ENCODE measurements at places on chromosomes 3 and 15.

GRCh38 chr3:56775445-56775837 is 26.3 kb downstream of the ARHGEF3 start:
- no peak for DNase-seq

- DNase-seq, result no peak
These were observed 511.4 kb upstream of the CBLB start for GRCh38 chr3:106380232-106380631.

DNA sequence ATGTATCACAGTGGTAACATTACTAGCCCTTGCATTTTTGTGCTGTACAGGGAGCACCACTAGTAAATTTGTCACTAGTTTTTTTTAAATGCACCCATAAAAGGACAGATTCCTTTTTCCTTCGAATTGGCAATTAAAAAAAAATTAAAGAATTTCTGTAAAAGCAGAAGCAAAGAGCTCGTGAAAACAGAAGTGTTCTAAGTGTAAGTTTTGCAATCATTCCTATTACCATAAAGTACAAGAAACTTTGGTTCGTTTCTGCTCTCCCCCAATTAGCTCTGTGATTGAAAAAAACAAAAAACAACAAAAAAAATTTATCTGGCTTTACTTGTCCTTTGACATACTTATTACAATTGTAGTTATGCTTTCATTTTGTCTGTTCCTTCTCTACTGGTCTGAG is 5.3 kb downstream of the SERP1 start:
- DNase-seq, result no peak

GRCh38 chr3:126487151-126487771 is 11.6 kb upstream of the ZXDC start:
- no peak for DNase-seq

DNA sequence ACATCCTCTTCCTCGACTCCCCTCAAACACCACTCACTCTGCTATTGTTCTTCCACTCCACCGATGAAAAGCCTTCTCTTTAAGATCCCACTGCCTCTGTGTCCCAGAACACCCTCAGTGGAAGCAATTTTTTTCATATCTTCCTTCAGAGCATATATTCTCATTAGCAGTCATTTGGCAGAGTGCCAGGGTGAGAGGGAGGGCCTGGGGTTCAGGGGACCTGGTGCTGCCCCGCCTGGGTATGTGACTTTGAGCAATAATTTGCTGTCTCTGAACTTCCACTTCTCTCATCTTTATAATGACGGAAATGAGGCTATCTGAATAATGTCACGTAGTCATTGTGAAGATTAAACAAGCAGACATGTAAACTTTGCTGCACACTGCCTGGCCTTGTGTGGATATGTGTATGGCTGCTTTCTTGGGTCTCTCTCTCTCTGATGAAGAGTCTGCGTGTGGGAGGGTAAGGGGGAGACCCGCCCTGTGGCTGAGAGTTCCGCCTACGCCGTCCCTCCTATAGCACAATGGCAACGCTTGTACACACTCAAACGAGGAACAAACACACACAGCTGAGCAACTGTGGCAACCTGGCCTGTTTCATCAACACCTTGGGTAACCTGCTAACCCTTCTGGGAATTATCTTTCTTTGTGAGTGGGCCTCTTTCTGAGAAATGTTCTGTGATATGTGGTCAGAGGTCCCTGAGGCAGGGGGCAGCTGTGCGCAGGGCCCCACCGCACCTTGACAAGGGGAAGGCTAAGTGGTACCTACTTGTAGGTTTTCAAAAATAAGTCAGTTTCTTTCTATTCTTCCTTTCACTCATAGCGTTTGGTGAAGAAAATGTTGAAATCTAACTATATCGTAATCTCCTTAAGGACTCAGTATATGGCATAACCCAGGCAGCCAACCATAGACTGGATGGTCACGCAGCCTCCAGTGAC is 369.8 kb downstream of the SV2B start:
- DNase-seq, result peak; percentile 79

- no peak for DNase-seq
These were observed 140.2 kb upstream of the RBMS3 start for GRCh38 chr3:29140666-29141065.

DNA sequence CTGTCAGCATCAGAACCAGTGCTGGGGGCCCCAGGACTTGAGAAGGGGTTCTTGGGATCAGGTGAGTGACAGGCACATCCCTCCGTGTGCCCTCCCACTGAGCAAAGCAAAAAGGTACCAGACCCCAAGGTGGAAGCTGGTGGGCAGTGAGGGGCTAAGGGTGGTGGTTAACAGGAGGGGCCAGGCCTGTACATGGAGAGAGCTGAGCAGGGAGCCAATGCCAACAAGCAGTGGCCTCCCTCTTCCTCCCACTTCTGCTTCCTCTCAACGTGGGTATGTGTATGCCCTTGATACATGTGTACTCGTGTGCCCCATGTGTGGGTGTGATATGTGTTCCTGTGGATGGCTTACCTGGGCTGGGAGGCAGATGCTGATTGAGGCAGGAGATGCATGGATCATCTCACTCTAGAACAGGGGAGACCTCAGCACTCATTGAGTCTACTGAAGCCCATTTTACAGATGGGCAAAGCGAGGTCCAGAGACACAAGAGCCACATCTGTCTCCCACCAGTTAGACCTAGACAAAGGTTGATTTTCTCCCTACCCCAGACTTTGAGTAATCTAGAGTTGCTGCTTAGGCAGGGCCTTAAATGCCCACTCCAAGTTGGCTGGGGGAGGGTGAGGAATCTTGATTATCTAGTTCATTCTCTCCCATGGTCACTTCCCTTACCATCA is 945 bp downstream of the VIPR1 start:
- DNase-seq, result peak; percentile 5

- no peak for DNase-seq
These were observed 44.3 kb upstream of the GCNT3 start for GRCh38 chr15:59567324-59567723.

- DNase-seq, result no peak
These were observed 45.2 kb downstream of the GRIP2 start for GRCh38 chr3:14494973-14495300.

DNA sequence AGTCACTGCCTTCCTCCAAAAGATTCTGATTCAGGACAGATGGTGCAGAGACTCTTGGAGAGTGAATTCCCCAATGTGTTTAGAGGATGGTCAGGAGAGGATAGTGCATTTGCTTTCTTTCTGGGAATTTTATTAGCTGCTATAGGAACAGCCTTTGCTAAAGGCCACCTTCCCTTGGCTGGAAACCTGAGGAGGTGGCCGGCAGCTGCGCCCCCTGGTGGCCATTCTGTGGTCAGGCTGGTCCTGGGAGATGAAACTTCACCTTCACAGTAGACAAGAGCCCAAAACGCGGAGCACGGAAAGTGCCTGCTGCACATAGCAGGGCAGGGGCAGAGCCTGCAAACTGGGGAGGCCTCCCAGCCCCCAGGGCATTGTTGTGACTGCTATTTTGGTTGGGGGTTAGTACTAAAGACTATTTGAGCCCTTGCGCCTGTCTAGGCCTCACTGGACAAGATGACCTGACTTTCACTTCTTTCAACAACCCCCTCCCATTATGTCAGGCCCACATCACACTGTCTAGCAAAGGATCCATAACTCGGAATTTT is 34.3 kb downstream of the SEC22C start:
- DNase-seq, result peak; percentile 48

- no peak for DNase-seq
These were observed 243.7 kb upstream of the LRIG1 start for GRCh38 chr3:66744521-66744920.

DNA sequence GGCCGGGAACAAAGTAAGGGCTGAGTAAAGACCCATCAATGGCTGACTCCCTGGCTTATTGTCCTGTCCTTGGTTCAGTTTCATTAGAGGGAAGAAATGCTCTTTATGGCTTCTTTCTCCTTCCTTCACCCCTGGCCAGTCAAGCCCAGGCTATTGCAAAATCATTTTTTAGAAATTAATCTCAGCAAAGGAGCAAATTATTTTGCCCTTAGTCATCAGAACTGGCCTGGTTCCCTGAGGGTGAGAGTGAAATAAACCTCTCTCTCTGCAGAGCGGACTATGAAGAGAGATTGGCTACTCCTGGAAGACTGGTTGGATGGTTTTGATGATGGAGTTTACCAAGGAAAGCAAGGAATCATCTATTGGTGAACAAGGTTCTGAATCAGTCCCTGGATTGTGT is 52.7 kb upstream of the OXTR start:
- no peak for DNase-seq

DNA sequence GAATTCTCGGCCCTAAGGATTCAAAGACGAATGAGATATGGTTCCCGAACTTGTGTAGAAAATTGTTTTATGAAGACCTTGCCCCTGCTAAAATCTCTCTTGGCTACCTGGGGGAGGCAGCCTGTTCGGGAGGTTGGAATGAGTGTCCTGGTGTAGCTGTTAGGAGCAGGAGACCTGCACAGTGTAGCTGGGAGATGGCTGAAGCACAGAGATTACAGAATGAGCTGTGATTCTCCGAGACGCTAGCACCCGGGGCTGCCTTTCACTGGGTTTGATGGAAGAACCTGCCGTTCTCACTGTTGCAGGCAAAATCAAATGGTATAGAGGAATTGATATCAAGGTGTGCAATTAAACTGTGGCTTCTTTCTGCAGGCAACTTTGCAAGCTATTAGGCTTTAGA is 68.0 kb downstream of the TRAK1 start:
- no peak for DNase-seq

DNA sequence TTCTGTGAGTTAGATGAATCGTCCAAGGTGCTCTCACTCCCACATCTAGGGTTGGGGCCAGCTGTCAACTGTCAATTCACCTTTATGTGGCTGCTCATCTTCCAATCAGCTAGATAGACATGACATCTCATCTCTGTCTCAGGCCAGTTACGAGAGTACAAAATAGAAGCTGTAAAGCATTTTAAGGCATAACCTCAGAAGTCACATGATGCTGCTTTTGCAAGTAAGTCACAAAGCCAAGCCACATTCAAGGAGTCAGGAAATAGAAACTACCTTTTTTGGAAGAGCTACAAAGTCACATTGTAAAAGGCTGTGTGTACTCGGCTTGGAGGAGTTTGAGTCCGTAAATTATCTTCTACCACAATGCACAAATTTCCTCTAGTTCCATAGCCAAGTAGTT is 5.1 kb upstream of the CCR1 start:
- DNase-seq, result peak; percentile 7

- no peak for DNase-seq
These were observed 100.1 kb upstream of the TSC22D2 start for GRCh38 chr3:150308037-150308319.

DNA sequence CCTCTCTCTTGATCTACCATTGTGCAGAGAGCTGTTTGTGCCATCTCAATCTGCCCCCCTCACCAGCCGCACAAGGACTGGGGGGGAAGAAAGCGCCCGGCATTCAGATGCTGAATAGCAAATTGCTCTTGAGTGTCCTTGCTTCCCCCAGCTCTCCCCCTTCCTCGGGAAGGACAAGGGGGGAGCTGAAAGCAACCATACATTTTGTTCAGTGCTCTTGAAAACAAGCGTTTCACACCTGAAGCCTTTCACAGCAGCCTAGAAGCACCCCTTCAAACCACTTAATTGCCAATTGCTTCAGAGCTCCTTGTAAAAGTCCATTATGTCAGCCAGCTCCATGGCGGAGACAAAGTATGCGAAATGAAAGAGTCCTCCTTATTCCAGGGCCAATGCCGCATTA is 540.1 kb downstream of the NR2F2 start:
- DNase-seq, result no peak

- DNase-seq, result no peak
These were observed 223.2 kb downstream of the MBNL1 start for GRCh38 chr3:152491922-152492321.

- DNase-seq, result no peak
These were observed 208.0 kb downstream of the MECOM start for GRCh38 chr3:169455472-169455871.

- DNase-seq, result no peak
These were observed 1009.8 kb downstream of the TUSC7 start for GRCh38 chr3:117719316-117719926.

DNA sequence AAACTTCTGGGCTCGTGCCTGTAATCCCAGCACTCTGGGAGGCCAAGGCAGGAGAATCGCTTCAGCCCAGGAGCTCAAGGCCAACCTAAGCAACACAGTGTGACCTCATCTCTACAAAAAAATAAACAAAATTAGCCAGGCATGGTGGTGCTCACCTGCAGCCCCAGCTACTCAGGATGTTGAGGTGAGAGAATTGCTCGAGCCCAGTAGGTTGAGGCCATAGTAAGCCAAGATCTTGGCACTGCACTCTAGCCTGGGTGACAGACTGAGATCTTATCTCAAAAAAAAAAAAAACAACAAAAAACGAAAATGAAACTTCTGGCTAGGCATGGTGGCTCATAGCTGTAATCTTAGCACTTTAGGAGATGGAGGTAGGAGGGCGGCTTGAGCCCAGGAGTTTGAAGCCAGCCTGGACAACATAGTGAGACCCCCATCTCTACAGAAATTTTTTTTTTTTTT is 53.7 kb downstream of the PIK3CB start:
- DNase-seq, result peak; percentile 24

GRCh38 chr15:69444686-69445085 is 7.9 kb upstream of the RPLP1 start:
- DNase-seq, result no peak

GRCh38 chr3:122067214-122067550 is 12.0 kb downstream of the CD86 start:
- DNase-seq, result no peak

DNA sequence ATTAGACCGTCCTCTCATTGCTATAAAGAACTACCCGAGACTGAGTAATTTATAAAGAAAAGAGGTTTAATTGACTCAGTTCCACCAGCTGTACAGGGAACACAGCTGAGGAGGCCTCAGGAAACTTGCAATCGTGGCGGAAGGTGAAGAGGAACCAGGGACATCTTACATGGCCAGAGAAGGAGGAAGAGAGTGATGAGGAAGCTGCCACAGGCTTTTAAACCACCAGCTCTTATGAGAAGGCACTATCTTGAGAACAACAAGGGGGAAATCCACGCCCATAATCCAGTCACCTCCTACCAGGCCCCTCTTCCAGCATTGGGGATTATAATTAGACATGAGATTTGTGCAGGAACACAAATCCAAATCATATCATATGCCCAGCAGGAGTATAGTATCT is 138.5 kb downstream of the ALCAM start:
- no peak for DNase-seq

- DNase-seq, result no peak
These were observed 261.5 kb upstream of the TPM1 start for GRCh38 chr15:62781081-62781497.

DNA sequence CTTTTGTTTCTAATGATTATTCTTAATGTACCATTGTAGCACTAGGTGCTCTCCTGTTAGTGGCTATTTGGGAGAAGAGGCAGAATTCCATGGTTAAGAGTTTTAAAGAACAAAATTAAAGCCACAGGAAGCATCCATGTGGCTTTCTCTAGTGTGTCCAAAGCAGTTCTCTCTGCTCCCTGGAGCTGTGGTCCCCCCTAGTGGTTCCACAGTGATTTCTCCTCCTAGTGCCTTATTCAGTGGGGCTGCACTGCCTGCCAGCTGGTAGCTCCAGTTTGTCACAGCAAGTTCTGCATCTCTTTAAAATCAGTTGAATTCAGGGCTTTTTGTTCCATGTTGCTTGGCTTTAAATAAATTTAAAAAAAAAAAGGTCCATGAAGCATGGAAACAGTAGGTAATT is 39.6 kb upstream of the FAM98B start:
- DNase-seq, result no peak

- DNase-seq, result no peak
These were observed 82.3 kb upstream of the MFGE8 start for GRCh38 chr15:88995449-88995848.

Data from stimulated activated CD4-positive, alpha-beta T cell treated with anti-CD3 and anti-CD28 coated beads, Interleukin-4, amount 100 ng/mL, for 4 hours (primary cell).